ENCODE measurements at places on chromosomes 1 and 21.

DNA sequence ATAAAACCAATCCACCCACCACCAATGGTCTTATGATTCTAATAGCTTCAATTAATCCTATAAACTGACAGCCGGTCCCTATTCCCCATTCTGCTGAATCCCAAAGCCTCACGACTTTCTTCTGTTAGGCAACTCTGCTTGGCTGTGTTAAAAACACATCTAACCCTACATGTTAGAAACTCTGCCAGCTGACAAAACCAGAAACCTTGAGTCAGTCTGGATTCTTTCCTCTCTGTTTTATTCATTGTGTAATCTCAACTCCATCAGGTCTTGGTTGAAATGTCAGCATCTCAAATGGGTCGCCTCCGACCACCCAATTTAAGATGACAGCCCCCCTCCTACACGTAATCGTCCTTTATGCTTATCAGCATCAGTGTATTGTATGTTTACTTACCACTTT is 312.1 kb downstream of the DISC1 start:
- no peak for DNase-seq

DNA sequence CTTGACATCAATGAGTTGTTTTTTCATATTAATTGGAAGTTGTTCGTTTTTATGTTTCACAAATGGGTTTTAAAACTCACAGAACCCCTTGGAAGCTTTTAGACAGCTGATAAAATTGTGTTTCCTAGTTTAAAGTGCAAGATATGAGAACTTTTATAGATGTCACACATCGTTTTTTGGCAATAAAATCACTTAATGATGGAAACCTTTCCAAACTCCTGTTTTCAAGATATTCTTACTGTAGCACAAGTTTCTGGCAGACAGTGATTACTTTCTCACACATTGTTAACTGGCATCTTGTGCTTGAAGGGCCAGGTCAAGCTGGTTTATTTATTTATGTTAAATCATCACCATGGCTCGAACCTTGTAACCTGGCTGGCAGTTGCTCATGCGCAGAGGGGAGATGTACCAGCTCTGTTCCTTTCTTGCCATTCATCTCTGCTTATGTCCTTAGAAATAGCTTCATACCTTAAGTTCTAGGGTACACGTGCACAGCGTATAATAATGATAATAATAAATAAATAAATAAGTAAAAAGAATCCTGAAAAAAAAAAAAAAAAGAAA is 10.2 kb upstream of the RCAN1 start:
- DNase-seq, result no peak

DNA sequence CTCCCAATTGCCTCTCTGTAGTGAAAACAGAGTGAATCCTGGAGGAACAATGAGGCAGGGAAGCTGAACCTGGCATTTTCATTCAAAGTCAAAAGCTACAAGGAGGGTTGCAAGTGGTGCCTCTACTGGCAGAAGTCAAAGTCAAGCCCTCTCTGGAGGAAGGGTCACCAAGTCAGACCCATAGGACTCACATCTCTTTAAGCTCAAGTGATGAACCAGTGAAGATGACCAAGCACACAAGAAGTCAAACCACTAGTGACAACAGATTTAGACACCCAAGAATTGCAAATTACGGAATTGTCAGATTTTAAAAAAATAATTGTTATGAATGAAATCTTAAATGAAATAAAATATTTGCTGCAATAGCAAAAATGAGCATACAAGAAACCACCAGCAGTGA is 81.1 kb upstream of the ATP1B1 start:
- no peak for DNase-seq

DNA sequence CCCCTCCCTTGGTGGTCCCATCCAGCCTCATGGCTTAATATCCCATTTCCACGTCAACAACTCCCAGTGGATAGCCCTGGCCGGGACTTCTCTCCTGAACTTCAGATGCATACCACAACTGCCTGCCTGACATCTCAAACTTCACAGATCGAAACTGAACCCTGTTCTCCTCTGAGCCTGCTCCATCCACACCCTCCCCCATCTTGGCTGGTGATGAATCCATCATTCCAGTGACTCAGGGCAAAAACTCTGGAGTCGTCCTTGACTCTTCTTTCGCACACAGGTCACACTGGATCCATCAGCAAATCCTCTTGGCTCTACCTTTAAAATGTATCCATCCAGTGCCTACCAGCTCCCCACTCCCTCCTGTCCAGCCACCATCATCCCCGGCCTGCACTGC is 3.9 kb downstream of the TAS1R2 start:
- DNase-seq, result no peak

- DNase-seq, result no peak
Observed at GRCh38 chr21:16124378-16125138, 394.8 kb downstream of the USP25 start.

DNA sequence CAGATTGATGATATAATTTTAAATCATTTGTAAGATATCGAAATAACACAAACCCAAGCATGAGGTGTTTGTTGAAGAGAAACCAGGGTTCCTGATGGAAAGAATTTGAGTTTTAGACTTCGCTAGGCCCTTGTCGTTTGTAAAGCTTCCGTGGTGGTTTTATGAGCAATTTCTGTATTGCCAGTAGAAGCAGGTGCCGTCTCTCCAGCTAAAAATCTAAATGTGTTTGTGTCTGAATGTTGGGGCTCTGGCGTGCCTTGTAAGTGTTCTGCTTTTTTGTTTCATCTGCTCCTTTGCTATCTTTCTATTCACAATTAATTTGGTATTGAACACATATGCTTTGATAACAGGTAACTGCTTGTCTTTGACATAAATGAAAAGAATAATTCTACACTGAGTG is 27.5 kb downstream of the CHRM3 start:
- no peak for DNase-seq

GRCh38 chr1:212291505-212292134 is 6.4 kb downstream of the PPP2R5A start:
- no peak for DNase-seq

DNA sequence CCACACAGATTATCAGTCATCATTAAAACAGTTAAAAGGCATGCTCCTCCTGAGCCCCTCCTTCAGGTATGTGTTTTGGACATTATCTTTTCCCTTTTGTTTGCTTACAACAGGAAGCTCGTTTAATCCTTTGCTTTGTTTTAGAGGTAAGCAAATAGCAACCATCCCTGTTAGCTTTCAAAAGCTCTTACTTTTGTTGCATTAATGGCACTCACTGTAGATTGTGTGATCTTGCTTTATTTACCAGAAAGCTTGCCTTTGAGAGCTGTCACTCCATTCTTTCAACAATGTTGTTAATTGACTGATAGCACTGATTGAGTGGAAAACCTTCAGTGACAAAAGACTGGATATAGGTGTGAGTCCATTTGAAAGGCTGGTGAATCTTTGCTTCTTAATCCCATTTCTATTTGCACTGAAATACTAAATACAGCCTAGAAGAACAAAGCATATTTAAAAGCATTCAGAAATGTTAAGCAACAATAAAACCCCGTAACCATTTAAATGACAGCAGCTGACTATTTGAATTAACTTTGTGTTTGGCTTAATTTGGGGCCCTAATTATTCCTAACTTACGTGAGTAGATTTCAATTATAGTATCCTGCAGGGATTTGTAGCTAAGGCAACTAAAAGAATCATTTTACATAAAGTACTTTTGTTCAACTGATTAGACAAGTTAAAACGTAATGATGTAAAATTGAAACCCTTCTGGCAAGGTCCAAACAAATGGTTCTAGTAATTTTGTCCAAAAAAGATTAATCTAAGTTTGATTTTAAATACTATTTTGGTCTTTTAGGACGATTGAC is 48.3 kb downstream of the ADGRL2 start:
- DNase-seq, result no peak

DNA sequence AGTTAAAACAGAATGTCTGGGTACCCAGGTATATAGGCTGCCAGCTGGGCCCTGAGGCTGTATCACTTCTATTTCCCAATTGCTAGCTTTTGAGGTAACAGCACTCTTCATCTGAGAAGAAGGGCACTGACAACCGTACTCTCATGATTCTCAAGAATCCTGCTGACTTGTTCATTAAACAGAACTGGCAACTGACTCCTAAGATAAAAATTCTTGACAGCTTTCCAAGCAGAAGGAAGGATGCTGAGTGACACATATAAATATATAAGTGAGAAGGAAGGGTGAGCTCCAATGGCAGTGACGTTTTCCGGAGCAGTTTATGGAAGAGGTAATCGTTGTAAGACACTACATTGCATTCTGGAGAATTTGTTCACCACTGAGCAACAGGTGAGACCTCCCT is 48.1 kb upstream of the NRIP1 start:
- no peak for DNase-seq

DNA sequence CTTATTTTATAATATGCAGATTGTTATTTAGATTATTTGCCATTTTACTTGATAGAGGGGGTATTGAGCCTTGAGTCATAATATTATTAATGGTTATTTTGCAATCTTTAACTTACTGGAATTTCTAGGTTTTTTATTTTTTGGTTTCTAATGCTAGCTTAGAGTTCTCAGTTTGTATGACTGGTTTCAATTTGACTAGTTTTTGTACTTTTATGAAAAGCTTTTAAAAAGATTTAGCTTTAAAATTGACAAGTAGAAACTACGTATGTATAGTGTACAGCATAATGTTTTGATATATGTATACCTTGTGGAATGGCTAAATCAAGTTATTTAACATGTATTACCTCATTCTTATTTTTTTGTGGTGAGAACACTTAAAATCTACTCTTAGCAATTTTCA is 41.5 kb downstream of the CEP350 start:
- DNase-seq, result no peak

DNA sequence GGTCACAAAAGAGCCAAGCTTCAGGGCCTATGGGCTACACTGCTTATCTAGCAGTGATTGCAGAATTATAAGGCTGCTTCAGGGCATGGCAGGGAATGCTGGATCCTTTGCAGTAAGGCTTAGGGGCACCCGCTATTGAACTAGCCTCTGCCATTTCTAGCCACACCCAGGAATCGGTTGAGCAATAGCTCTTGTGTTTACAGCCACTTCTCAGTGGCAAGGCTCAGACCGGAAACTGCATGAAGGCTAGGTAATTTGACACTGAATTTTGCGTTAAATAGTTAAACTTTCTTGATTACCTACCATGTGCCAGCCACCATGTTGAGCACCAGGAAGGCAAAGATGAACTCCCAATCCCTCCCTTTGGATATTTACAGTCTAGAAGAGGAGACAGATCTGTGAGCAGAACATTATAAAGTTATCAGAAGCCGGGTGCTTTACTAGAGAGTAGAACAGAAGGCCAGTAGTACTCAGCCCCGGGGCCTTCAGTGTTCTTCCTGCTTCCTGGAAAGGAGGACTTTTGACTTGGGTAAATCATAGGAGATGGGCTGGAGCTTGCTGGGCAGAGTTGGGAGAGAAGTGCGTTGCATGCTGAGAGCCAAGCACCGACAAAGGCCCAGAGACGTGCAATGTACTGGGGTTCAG is 98.6 kb upstream of the LPGAT1 start:
- DNase-seq, result no peak

- DNase-seq, result no peak
Observed at GRCh38 chr1:23619299-23620188, 60.2 kb upstream of the ID3 start.

Data from liver (tissue), 10 donors.